ENCODE measurements at places on chromosomes 11 and 22.

DNA sequence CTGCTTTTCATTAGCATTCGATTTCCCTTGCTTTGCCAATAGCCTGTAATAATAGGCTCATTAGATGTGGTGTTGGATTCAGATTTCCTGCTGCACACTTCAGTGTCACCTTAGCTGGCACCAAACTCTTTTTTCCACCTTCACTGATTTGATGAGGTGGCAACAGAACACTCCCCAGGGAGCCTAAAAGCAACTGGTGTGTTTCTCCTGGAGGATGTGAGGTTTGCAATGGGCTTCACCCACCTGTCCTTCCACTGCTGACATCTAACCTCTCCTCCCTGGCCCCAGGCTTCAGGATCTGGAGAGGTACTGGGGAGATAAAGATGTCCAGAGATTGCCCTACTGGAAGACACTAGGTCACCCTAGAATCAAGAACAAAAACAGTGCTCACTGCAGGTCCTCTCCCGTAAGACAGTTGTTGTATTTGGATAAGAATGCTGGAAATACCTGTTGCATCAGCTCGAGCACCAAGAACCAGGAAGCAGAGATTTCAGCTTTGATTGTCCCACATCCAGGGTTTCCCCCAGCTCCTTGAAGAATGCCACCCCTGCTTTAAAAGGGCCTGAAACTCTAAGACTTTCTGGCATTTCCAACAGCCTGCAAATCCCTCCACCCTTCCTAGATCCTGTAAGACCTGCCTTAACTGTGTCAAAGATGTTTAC lies 96.9 kb downstream of the SLC1A2 start:
- no peak for DNase-seq

- no peak for DNase-seq
Measured at GRCh38 chr11:63764679-63765647, 3.6 kb downstream of the ZFTA start.

DNA sequence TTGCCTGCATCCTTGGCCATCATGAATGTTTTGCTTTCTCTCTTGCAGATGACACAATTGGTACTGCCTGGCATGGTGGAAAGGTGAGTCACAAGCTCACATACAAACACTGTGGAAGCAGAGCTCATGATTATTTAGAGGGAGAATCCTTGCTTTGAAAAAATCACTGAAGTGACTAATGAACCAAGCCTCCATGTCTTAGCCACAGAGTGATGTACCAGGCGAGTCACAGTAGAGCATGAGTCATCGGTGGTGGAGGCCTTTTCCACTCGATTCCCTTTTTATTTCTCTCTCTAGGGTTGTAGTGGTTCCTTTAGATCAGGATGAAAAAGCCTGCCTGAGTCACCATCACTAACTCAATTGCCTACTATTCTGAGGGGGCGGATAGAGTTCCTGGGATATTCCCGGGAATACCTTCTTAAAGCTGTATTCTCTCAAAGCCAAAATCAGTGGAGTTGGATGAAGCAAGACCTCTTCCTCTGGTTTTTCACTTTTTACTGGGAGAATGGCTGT lies 49.6 kb upstream of the ALKBH3 start:
- DNase-seq: peak; percentile 91

- no peak for DNase-seq
Measured at GRCh38 chr11:121309688-121310087, 17.1 kb downstream of the SC5D start.

DNA sequence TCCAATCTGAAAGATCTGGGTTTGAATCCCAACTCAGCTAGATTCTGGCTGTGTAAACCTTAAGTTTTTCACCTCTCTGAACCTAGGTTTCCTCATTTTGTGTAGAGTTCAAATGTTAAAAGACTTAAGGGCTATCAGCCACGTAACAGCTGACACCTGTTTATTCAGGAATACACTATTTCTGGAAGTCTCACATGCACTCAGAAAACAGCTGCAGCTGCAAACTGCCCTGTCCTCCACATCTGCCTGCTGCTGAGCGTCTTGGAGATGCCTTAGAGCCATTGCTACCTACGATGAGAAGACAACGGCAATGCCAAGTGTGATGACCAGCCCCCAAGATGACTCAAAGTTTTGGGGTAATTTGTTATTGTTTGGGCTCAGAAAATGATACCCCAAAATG lies 6.7 kb upstream of the TRIM44 start:
- no peak for DNase-seq

DNA sequence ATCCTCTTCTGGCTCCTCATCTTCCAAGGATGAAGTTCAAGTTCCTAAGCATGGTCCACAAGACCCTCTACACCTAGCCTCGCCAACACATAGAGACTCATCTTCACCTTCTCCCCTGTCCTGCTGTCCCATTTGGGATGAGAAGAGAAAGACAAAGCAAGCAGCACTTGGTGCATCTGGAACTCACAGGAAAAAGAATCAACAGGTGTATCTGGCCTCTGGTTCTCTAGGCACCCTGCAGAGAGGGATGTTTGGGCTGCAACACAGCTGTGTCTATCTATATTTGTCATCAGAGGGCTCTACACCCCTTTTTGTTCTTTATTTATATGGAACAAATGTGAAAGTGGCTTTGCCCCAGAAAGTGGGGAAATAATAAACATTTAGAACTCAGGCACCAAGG lies 82.1 kb upstream of the GALNT18 start:
- DNase-seq: no peak

DNA sequence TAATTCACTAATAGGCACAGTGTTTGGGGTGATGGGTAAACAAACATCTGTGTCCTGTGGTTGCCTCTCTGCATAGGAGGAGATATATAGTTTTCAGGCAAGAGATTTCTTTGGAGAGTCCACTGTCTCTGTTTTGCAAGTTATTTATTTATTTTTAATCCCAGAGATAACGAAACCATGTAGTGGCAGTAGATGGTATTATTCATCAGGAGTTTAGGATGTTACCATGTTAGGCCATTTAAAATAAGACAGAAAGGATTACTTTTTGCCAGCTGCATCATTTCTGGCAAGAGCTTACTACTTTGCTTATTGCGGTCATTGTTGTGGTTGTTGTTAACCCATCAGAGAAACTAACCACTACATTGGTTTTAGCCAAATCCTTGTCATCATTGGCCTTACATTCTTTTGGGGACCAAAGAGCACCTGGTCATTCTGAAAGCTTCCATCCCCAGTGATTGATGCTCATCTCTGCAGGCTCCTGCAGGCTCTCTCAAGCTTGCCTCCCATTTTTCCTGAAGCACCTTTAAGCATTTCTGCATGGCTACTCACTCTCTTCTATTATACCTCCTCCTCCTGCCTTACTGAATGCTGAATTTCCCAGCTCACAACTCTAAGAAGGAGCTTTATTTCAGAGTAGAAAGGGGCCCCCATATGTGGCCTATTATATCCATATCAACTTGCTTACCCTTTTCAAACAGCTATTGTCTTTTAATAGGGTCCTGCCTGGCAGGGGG lies 84.4 kb downstream of the CSTPP1 start:
- DNase-seq: no peak

GRCh38 chr11:58629857-58630256 lies 7.4 kb downstream of the CNTF start:
- peak; percentile 39 for DNase-seq

DNA sequence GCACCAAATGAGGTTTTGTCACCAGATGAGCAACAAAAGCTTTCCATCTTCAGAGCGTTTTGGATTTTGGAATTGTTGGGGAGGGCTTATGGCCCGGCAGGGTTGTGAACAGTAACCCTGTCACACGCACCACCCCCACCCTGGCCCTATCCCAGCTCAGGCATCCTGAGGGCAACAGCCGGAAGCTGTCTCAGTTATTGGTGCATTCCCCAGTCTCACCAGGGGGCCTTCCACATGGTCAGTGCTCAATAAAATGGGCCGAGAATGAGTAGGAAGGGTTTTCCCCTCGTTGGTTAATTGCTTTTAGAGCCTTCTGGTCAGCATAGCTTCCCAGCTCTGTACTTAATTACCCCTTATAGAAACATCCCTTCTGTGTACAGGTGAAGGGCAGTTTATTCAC lies 46.0 kb downstream of the LRP5 start:
- no peak for DNase-seq

GRCh38 chr11:124778281-124778680 lies 16.2 kb upstream of the ESAM start:
- no peak for DNase-seq

DNA sequence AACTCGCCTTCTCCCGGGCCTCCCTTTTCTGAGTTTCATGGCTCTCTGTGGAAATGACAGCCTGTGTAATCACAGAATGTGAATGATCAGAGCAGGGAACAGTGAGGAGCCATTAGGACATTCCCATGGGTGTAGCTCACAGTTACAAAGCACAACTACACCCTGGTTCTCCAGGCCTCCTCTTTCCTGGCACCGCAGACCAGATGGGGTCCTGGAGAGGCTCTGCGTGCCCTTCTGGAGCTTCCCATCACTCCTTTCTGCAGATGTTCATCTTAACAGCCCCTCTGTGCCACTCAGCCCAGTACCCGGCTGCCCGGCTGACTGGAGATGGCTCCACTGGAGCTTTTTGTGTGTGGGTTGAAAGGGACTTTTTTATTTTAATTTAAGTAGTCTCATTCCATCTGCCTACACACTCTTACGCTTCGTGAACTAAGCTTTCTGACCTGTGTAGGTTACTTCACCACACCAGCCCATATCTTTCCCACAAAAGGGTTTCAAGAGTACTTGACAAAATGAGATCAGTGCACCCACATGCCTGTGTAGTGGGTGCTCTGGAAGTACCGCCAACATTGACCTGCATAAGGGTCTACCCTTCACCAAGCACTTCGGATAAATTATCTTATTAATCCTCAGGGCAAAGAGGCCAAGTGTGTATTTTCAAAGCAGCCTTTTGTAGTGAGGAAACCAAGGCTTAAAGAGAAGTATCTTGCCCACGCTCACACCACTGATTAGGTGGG lies 29.8 kb downstream of the SREBF2 start:
- no peak for DNase-seq

DNA sequence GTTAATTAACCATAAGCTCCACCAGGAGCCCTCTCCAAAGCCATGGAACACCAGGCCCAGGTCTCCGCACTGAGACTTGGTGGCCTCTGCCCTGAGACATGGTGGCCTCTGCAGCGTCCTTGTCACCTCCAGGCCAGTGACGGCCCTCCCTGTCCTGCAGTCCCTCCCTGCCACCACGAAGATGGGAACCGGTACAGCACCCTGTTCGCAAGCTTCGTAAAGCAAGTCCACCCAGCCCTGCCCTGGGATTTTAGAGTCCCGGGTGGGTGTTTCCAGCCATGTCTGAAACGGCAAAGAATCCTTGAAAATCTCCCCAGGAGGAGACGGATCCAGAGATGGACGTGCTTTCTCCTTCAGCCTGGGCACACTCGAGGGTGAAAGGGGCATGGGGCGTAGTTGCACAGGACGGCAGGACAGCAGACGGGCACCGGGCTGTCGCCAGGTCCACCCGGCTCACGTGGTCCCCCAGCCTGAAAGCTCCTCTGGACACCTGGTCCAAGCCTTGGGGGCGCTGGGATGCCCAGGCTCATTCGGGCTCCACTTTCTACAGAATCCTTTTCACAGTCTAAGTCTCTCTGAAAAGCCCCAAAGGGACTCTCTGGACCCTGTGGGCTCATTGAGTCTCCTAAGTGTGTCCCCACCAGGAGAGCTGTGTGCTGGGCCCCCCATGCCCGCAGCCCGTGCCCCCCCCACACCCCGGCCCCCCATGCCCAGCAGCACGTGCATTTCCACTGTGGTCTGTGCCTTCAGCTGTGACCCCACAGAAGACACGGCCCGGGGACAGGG lies 456.2 kb downstream of the BRD1 start:
- no peak for DNase-seq

- DNase-seq: no peak
Measured at GRCh38 chr22:29820961-29821290, 17.1 kb downstream of the ASCC2 start.

GRCh38 chr22:27820896-27821866 lies 19.6 kb upstream of the MN1 start:
- no peak for DNase-seq

- DNase-seq: no peak
Measured at GRCh38 chr11:12174128-12174476, 63.7 kb downstream of the MICAL2 start.

- DNase-seq: no peak
Measured at GRCh38 chr11:48129697-48130395, 86.8 kb upstream of the OR4B1 start.

- no peak for DNase-seq
Measured at GRCh38 chr11:66688561-66689534, 11.2 kb upstream of the RBM4B start.
